Coronary artery (tissue), 2 donors: ENCODE measurements at places on chromosomes 11 and 22.
A peak's percentile ranks its signal among the peaks of the same experiment; 100 is the strongest.

GRCh38 chr11:102111787-102112508, 1.7 kb downstream of the YAP1 start:
- peak; percentile 76 for DNase-seq

DNA sequence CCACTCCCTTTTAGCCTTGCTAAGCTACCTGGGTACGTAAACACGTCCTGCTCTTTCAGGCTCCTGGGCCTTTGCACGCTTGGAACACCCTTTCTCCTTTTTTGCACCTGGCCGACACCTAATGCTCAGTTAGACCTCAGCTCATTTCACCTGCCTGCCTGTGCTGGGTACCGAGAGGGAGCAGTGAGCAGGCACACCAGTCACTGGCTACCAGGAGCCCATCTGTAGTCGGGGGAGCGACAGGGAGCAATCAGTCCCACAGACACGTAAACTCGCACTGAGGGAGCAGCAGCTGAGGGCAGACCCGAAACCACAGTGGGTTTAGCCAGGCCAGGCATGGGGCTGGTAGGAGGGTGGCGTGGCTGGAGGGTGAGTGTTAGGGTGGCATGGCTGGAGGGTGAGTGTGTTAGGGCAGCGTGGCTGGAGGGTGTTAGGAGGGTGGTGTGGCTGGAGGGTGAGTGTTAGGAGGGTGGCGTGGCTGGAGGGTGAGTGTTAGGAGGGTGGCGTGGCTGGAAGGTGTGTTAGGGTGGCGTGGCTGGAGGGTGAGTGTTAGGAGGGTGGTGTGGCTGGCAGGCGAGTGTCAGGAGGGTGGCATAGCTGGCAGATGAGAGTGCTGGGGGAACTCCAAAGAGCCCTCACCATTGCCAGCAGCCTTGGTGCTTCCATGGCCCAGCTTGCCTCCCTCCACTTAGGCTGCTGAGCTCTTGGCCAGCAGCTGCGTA, 6.4 kb upstream of the GTSE1 start:
- no peak for DNase-seq

DNA sequence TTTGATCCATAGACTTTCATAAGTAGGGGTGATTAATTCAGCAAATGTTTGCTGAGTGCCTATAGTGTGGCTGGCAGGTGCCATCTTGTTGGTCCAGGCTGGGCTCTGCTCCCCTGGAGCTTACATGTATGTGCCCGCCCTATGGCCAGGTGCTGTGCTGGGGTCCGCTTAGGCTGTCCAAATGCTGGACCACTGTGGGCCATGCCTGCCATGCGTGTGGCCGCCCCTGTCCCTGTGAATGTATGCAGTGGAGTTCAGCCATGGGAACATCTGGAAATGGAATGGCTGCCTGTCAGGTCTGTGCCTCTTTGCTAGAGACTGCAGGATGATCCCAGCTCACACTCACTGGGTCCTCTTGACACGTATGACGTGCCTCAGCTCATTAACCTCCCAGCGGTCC, 594.6 kb downstream of the TBC1D22A start:
- no peak for DNase-seq

DNA sequence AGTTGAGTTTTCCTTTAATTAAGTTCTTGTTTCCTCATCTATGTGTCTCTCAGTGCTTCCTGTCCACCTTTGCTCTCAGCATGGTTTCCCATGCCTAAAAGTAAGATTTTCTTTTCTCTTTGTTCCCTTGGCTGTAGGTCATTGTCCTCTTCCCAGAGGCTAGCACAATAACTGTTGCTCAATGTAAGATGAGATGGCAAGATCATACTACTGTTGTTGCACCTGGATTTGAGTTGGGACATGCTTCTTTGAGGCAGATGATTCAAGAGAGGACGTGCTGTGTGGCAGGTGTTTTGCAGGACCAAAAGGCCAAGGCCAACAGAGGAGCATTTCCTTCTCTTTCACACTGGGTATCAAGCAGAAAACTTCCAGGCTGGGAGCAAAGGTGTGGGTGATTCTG, 11.3 kb upstream of the NELL1 start:
- DNase-seq = no peak

- no peak for DNase-seq
These were observed 44.9 kb upstream of the TENM4 start for GRCh38 chr11:79485694-79486093.

- no peak for DNase-seq
These were observed 17.8 kb downstream of the BBOX1 start for GRCh38 chr11:27058456-27058855.
